Epithelial cell of esophagus (primary cell): ENCODE measurements at places on chromosomes 5 and 9.
A peak's percentile ranks its signal among the peaks of the same experiment; 100 is the strongest.

DNA sequence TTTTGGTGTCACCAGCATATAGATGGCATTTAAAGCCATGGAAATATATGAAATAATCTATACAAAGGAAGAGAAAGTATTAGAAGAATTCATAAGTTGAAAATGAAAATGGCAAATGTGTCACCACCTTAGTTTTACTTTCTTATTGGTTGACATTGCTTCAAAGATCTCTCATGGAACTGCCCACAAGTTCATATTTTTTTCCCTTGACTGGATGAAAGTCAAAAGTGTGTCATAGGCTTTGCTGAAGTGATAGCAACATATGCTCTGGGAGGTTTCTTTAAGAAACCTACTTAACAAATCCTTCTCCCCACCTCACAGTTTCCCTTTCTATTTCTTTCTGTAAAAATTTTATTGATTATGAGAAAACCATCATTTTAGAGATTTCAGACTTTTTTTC, 127.2 kb downstream of the VPS13A start:
- no peak for DNase-seq

DNA sequence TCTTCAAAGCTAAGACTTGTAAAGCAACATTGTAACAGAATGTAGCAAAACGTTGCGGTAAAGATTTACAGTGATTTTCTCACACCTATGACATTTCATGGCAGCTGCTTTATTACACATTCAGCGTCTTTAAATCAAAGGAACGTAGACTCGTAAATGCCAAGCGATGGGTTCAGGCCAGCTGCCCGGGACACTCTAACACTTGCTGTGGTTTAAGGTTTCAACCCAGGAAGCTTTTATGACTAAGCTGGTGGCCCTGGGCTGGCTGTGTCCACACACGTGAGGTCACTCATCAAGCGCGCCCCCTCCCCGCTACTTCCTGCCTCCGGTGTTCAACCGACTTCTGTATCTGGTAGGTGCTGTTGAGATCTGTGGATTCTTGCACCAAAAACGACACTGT, 2.5 kb downstream of the SLC6A18 start:
- DNase-seq = no peak

GRCh38 chr5:143564417-143564816, 160.9 kb upstream of the NR3C1 start:
- DNase-seq = no peak

GRCh38 chr5:6755941-6756340, 42.7 kb downstream of the TENT4A start:
- DNase-seq = no peak

DNA sequence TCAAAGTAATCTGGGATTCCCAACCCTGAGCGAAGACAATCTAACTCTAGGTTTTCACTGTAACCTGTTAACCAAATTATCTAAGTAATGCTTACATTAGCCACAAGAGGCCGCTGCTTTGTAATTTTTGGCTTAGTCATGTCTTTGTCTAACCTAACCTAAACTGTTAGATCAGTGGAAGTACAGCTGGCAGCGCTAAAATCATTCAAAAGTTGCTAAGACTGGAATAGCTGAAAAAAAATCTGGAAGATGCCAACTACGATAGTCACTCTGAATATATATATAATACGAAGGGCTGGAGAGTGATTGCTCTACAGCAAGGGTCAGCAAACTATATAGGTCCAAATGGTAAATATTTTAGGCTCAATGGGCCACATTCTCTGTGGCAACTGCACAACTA, 60.2 kb downstream of the FBXO38 start:
- DNase-seq = peak; percentile 71

DNA sequence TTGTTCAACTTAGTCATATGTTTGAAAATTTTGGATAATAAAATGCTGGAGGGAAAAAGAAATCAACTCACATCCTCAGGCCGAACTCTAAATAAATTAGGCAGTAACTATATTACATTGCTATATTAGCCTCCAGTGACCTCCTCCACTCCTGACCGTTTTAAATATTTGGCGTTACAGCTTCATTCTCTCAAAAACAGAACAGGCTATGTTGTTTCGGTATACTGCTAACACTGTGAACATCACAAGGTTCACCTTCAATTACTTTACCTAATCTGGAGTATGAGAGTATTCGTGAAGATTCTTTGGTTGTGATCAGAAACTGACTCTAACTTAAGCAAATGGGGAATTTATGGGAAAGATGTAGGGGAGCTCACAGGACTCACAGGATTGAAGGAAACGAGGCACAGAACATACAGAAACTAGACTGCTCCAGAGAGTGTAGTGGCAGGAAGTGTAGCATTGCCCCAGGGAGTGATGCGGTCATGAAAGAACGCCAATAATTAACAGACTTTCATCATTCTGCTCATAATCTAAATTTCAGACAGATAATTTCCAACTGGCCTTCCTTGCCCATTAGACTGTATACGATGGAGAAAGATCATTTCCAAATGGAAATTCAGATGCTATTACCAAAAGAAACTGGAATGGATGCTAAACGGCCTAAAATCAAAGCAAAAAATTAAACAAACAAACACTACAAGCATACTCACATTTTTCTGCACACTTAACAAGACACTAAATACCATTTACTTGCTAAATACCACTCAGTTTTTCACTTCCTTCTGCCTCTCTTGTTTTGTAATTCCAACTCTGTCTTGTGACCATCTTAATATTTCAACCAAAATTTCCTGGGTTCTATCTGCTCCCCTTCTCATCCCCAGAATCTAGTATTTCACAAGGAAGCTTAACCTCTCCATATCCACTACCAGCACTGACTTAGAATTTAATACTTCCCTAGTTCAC, 110.1 kb upstream of the LPAR1 start:
- no peak for DNase-seq

- no peak for DNase-seq
These were observed 48.3 kb upstream of the POU4F3 start for GRCh38 chr5:146290318-146290717.

DNA sequence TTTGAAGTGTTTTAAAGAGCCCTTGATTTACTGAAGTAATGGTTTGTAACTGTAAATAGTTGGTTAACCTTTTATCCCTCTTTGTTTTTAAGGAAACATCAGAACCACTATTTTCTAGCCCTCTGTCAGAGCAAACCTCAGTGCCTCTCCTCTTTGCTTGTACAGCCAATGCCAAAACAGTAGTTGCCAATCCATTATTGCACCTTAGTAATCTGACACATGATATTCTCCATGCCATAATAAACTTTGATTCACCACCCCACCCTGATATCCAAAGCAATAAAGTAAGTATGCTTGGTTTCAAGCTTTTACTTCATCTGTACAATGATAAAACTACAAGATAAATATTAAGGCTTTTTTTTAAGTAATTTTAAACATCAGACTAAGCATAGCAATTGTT, 100.8 kb downstream of the DMXL1 start:
- no peak for DNase-seq

- peak; percentile 27 for DNase-seq
These were observed 92.0 kb upstream of the DNAH5 start for GRCh38 chr5:14036514-14036913.

- DNase-seq = no peak
These were observed 450.2 kb downstream of the NR2F1-AS1 start for GRCh38 chr5:93130624-93131490.
